NCI-H2171 (cell line): ENCODE measurements at places on chromosomes 12 and 14.

DNA sequence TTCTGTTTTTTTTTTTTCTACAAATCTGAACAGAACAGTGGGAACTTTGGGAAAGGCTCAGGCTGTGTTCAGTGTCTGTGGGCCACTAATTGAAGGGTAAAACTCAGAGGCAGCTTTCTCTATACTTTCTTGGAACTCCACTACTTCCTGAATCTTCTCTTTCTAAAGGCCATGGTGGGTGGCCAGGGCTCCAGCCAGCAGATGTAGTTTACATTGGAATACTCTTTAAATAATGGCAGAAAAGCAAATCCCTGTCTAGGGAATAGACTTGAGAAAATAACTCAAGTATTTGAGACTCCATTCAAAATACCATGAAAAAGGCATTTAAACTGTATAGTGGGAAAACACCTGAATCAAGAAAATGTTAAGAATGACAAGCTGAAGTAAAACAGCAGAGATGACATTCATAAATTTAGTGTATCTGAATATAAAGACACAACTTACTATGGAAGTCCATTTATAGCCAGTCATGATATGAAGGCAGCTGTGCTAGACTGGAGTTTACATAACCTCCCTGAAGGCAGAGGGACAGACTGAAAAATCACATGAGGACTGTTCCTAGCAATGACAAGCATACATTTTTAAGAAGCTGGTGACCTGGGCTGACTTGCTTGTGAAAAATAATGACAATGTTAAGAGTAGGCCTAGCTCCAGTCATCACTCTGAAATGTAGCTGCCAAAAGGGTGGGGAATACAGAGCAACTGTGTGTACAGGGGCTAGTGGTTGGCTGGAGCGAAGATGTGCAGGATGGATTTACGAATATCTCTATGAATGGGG lies 168.6 kb downstream of the STXBP6 start:
- DNase-seq, result no peak

DNA sequence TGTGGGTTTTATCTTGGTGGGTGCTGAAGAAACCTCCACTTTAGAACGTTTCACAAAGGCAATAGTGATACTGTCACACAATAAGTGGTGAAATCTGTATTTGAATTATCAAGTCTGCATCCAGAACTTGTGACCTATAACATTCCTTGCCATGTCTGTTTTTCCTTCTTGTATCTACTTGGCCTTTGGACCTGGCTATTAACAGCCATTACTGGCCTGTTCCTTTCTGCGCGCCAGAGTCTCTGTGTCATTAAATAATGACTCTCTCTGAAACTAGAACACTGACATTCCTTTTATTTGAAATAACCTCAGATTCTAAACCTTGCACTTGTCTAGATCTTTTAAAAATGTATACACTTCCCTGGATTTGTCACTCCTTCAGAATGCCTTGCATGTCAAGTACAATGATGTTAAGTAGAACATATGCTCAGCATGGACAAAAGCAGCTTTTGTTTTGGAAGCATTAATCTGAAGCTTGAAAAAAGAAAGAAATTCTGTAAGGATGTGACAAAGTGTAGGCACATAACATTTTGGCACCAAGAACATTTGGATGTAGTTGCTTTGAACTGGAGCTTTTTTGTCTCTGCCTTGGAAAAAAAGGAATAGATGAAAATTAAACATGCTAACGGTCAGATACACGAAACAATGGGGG lies 95.5 kb upstream of the RPL10L start:
- DNase-seq, result no peak

- no peak for DNase-seq
These were observed 124.2 kb downstream of the SRGAP1 start for GRCh38 chr12:63968673-63969072.

- DNase-seq, result no peak
These were observed 73.7 kb downstream of the DCAF5 start for GRCh38 chr14:69079188-69079742.
